H54 (cell line): ENCODE measurements at places on chromosomes 5 and 9.

- DNase-seq, result no peak
These were observed 83.7 kb upstream of the IRX4 start for GRCh38 chr5:1966461-1966860.

DNA sequence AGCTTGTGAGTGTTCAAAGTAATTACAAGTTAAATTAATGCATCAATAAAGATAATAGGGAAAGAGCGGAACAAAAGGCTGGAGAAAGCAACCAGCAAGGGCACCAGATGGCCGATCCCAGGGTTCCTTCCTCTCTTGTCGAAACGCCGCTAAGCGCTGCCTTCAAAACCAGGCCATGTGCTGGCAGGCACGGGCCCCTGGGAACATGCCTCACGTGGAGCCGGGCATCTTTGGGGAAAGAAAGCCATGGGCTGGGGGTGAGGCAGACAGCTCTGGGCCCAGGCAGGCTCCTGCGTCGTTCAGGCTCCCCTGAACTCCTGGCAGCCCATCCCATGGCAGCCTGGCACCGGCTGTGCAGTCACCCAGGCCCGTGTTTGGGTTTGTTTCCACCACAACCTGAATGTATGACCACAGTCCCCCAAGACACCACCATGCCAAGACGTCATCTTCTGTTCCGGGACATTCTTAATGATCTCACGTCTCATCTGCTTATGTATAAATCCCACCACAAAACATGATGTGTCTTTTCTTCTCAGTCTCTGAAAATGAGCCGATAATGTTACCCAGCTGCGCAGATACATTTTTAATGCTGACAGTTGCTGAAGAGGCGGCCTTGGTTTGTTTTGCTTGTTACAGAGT is 110.4 kb upstream of the SARDH start:
- DNase-seq, result no peak

DNA sequence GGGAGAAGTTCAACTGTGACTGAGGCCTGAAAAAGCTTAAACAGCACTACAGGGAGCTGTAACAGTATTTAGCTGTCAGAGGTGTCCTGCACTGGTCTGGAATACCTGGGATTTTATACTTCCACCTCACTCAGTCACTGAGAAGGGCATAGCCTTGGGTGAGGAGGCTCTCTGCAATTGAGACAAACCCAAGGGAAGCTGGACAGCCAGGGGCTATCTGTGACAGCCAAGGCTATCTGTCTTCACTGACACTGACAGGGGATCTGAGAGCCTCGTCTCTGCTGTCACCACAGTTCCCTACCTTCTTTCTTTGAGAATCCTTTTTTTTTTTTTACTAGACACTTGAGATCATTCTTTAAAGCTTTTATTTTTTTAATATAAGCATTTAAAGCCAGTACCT is 356.2 kb upstream of the CD180 start:
- no peak for DNase-seq

DNA sequence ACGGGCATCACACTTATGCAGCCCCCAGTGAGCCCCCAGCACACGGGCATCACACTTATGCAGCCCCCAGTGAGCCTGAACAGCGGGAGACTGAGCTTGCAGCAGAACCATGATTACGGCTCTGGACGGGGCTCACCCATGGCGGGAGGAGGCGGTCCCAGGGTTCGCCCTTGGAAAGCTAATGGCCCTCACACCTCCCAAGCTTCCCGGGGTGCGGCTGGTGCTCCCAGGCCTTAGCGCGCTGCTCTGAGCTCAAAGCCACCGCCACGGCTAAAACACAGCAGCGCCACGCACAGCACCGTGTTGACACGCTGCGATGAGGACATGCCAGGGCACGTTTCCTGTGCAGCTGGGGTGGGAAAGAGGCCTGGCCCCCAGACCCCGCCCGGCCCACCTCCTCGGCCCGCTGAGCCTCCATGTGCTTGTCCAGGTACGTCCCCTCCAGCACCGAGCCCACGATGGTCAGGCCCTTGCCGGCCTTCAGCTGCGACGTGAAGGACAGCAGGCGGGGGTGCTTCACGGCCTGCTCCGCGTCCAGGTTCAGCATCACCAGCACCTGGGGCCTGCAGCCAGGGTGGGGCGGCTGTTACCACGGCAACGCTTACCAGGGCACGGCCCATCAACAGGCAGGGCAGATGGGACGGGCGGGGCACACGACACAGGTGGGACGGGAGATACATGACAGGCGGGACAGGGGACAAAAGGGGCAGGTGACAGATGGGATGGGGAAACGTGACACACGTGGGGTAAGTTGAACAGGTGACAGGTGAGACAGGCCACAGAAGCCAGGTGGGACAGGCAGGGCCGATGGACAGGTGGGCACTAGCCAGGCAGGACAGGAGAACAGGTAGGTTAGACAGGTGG is 38.4 kb downstream of the SLC12A7 start:
- DNase-seq, result no peak

GRCh38 chr9:13082796-13083195 is 196.7 kb downstream of the MPDZ start:
- DNase-seq, result no peak

DNA sequence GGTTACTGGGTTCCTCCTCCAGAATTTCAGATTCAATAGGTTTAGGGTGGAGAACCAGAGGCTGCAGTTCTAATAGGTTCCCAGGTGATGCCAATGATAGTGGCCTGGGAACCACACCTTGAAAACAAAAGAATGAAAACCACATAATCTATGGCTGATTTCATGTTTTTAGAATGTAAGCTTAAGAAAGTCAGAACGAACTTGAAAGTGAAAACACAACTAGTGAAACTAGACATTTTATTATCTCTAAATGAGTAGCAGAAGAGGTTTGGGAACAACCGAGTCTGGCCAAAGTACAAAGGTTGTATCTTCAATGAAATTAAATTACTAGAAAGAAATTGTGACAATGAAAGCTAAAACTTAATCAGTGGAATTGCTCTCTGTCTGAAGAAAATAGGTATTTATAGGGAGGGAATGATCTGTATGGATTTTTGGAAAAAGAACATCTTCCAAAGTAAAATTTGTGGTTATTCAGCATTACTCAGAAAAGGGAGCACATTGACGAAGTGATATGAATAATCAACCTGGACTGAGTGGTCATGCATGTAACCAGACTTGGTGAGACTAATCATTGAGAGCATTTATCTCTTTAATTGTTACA is 24.9 kb upstream of the CEP120 start:
- no peak for DNase-seq

GRCh38 chr9:99336531-99336930 is 114.4 kb downstream of the SEC61B start:
- DNase-seq, result no peak

GRCh38 chr9:128070874-128071273 is 2.8 kb downstream of the SLC25A25 start:
- no peak for DNase-seq

- DNase-seq, result no peak
These were observed 357.9 kb upstream of the CCNH start for GRCh38 chr5:87770601-87771121.

DNA sequence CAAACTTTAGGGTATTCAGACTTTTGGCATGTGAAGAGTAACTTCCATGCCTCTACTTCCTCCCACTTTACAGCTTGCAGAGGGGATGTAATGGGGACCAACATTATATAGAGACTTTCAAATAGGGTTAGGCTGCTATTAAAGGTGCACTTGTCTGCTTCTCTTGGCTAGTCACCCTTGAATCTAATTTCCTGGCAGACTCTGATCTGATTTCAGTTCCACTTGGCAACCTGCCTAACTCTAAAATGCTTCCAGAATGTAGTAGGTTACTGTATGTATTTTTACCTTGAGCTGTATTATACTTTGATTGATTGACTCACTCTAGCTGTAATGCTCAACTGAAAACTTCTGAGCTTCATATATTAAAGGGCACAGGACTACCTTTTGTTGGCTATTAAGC is 693.4 kb downstream of the KCTD16 start:
- no peak for DNase-seq
